Stimulated activated CD4-positive, alpha-beta T cell treated with anti-CD3 and anti-CD28 coated beads, Interleukin-12 subunit alpha, Interleukin-12 subunit beta, amount 100 ng/mL, for 4 hours (primary cell): ENCODE measurements at places on chromosomes 7 and 10.

GRCh38 chr10:89351780-89352597, 24.2 kb downstream of the IFIT3 start:
- no peak for DNase-seq

DNA sequence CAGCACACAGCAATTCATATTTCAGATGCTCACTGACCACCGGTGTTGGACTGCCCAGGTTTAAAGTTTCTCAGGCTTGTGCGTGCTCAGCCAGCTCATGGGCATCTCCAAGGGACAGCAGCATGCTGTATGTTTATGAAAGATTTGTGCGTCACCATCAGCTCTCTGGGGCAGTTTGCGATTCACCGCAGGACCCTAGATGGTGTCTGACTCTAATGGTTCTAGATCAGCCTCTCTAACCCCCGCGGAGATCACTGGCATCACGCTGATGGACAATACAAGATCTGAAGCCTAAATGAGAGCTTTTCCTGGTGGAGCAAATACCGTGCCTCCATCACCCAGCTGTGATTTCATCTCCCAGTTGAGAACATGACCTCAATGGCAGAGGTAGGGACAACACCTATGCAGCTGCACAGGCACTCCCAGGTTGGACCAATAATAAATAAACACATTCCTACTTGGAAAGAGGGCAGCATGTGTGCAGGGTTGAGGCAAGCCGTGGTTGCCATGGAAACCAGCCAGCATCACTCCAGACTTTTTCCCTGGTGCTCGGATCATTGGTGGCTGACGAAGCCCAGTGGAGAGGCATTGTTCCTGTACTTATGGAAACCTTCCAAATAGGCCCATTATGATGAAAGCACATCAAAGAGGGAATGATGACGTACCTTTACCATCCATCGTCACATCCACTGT, 253.6 kb downstream of the KCNMA1 start:
- no peak for DNase-seq

- DNase-seq, result no peak
These were observed 16.0 kb downstream of the BMPER start for GRCh38 chr7:33921216-33921938.

DNA sequence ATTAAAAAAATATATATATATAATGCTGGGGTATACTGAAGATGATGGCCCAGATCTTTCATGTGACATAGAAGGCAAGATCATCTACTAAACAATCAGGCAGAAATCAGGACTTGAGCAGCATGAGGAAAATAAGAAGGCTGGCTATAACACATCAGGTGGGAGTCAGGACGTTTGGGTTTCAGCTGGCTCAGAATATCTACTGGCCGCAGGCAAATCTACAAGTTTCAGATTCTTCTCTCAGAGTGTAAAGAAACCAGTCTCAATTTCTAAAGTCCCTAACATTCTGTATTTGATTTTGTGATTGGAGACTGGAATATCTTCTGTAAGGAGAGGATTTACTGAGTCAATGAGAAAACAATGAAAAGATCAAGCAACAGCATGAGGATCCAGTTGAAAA, 37.7 kb upstream of the FAM3C start:
- no peak for DNase-seq

DNA sequence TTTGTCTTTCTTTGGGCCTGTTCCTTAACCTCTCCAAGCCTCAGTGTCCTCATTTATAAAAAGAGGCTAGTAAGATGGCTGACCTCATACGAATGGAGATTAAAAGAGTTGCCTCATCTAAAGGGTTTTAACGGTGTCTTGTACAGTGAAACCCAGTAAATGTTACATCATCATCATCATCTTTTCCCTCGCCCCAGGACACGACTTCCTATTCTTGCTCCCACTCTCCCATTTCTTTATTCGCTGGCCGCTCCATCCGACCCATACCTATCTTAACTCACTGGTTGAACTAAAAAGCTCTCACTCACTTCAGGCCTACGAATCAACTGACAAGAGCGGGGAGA, 554 bp downstream of the FRA10AC1 start:
- peak; percentile 2 for DNase-seq

GRCh38 chr10:69467928-69468750, 16.9 kb downstream of the TSPAN15 start:
- no peak for DNase-seq

- DNase-seq, result no peak
These were observed 112.9 kb downstream of the HIP1 start for GRCh38 chr7:75625868-75626267.

DNA sequence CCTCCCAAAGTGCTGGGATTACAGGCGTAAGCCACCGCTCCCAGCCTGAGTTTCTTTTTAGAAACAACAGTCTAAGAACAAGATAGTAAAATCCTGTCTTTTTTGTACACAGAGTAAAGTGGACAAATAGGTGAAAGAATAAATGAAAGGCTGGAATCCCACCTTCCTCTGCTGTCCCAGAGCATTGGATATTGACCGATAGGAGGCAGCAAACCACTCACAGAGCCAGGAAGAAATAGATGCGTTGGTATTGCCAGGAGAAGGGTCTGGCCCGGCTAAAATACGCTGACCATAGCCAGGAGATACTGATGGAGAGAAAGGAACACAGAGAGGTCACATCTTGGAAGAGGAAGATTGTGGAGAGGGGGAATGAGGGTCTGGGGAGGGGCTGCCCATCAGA, 11.4 kb upstream of the ZNF12 start:
- DNase-seq, result no peak

GRCh38 chr10:118564652-118565051, 30.8 kb downstream of the PRLHR start:
- DNase-seq, result no peak

GRCh38 chr10:61078542-61079275, 134.7 kb upstream of the RHOBTB1 start:
- DNase-seq, result no peak

GRCh38 chr10:46541017-46541661, 15.3 kb downstream of the GPRIN2 start:
- DNase-seq, result no peak

- no peak for DNase-seq
These were observed 6.9 kb upstream of the ELFN1 start for GRCh38 chr7:1663223-1663622.

DNA sequence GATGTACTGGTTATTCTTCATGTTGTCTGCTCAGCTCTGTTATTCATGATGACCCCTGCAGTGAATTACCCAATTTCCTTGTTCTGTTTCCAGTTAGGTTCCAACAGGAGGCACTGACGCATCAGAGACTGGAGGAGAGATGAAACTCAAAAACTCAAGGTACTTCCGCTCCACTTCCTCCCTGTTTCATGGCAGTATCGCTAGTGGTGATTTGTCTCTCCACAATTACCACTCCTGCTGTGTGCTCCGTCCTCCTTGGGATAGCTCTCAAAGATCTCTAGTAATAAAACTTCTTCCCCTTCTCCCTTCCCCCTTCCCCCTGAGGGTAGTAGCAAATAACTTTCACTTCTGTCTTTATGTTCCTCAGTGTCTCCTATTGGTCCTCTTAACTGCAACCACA, 107.4 kb upstream of the ABCB5 start:
- DNase-seq, result no peak

DNA sequence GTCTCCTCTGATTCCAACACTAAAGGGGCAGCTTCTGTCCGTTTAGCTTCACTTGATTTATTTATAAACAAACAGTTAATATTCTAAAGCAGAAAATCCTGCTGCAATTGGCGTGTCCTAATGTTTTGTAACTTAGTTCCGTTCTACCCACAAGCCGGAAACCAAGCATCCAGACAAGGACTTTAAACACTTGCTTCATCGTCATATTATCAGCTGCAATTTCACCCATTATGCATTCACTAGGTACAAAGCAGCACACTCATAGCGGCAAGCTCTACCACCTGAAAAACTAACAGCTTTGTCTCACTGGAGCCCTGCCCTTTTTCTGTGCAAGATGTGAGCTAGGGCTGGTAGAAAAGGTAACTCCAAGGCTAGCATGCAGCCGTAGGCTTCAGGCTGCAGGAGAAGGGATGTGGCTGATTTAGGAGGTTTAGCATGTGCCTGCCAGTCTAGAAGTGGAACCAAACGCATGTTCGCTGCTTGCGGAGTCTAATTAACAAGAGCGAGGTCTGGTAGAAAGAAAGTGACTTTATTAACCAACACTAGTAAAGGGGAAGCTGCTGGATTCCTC, 43.7 kb upstream of the BPGM start:
- no peak for DNase-seq

DNA sequence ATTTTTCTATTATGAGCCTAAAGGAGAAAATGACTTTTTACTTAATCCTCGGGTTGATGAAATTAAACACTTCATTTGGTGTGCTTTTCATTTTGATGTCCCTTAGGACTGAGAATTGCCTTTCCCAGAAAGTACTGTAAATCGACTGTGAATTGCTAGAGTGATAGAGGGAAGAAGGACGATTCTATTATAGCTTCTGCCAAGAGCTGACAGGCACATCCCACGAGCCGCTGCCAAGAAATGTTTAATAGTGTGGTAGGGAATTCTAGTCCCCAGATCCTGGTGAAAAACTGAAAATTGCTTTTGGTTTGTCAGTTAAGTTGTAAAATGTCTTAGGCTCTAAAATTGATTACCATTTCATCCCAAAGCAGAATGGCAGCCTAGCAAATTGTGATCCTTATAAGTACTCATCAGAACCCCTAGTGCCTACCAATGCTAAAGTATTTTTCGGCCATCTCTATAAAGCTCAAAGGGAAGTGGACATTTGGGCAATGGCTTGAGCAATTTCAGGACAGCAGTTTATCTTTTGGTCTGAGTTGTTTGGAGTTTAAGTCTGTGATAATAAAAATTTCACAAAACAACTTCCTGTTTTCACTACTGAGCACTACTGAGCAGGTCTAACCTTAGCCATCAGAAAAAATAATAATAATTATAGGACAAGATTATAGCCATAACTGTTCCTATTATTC, 44.6 kb upstream of the HYCC1 start:
- no peak for DNase-seq

DNA sequence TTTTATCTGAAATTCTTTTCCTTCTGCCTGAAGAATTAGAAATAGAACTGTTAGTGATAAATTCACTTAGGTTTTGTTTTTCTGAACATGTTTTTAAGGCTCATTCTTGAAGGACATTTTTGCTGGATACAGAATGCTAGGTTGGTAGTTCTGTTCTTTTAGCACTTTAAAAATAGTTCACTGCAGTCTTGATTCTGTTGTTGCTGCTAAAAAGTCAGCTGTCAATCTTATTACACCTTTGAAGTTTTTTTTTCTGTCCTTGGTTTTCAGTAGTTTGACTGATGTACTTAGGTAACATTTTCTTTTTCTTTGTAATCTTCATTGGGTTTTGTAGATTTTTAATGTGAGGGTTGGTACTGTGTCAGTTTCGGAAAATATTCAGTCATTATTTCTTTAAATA, 48.7 kb downstream of the C1GALT1 start:
- DNase-seq, result no peak

DNA sequence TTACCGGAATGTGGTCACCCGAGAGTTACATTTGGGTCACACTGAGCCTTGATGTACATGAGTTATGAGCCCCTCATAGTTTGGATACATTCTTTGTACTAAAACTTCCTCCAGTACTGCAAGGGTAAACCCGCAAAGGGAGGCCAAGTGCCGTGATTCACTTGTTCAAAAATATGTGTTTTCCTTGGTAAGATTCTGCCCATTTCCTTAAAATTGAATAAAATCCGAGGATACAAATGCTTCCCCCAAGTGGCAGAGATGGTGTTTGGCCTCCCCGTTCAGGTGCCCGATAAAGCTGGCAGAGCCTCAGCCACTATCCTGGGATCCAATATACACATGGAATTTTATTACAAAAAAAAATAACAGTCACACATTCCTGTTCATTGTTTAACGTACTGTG, 268.3 kb downstream of the DIP2C start:
- no peak for DNase-seq

DNA sequence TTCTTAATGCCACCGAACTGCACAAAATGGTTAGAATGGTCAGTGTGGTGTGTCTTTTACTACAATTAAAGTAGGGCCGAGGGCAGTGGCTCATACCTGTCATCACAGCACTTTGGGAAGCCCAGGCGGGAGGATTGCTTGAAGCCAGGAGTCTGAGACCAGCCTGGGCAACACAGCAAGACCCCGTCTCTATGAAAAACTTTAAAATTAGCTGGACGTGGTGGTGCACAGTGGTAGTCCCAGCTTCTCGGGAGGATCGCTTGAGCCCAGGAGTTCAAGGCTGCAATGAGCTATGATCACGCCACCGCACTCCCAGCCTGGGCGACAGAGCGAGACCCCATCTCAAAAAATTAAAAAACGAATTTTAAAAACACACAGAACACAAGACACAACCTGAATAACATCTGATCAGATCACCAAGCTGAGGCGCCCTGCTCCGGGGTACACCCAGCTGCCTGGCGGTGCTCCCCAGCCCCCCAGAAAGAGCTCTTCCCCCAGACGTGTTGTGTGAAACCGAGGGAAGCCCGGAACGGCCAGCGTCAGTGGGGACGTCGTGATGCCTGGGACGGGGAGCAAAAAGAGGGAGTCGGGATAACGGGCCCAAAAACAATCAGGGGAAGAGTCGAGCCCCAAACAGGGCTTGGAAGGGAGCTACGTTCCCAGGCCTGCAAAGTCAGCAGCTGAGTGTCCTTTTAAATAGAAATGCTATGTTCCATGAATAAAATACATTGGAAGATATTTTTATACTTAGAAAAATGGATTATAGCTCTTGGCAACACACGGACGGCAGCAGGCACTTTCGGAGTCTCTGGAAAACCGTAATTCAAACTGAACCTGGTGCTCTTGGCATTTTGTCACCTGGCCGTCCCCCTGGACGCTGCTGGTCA, 80.7 kb upstream of the PDGFA start:
- DNase-seq, result no peak

- DNase-seq, result no peak
These were observed 31.3 kb upstream of the FOXL3 start for GRCh38 chr7:258476-259190.

DNA sequence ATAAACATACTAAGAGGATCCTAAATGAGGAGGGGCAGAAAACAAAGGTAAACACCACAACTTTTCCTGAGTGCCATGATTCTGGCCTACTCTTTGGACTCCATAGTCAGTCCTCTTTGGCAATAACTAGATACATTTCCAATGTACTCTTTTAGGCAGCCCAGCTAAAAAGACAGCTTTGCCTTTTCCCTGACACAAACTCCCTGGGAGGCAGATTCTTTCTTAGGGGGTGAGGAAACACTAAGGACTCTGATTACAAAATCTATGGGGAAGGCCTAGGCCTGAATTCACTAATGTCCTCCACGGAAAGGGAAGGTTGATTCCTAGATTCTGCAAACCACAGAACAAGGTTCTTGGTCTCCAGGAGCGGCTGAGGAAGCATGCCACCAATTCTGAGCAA, 25.8 kb downstream of the FBXW4 start:
- no peak for DNase-seq

GRCh38 chr10:89278034-89278535, 23.8 kb upstream of the IFIT2 start:
- DNase-seq, result no peak

DNA sequence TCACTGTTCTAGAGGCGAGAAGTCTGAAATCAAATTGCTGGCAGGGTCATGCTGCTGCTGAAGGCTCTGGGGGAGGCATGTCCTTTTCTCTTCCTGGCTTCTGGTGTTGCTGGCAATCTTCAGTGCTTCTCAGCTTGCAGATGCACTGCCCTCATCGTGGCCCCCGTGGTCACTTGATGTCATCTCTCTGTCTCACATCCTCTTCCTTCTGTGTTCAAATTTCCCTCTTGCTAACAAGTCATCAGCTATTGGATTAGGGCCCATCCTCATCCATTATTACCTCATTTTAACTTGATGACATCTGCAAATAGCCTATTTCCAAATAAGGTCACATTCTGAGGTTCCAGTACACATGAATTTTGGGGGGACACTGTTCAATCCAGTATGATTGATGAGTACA, 36.6 kb upstream of the SRGN start:
- no peak for DNase-seq

GRCh38 chr10:61890430-61890829, 11.1 kb upstream of the ARID5B start:
- DNase-seq, result no peak

- DNase-seq, result peak; percentile 16
These were observed 728 bp downstream of the CAV2 start for GRCh38 chr7:116500078-116500853.
